ENCODE measurements at places on chromosomes 5 and 9.

- no peak for DNase-seq
These were observed 587.8 kb downstream of the PSAT1 start for GRCh38 chr9:78884611-78885150.

- DNase-seq, result no peak
These were observed 306.9 kb upstream of the ADAMTS16 start for GRCh38 chr5:4833104-4833738.

DNA sequence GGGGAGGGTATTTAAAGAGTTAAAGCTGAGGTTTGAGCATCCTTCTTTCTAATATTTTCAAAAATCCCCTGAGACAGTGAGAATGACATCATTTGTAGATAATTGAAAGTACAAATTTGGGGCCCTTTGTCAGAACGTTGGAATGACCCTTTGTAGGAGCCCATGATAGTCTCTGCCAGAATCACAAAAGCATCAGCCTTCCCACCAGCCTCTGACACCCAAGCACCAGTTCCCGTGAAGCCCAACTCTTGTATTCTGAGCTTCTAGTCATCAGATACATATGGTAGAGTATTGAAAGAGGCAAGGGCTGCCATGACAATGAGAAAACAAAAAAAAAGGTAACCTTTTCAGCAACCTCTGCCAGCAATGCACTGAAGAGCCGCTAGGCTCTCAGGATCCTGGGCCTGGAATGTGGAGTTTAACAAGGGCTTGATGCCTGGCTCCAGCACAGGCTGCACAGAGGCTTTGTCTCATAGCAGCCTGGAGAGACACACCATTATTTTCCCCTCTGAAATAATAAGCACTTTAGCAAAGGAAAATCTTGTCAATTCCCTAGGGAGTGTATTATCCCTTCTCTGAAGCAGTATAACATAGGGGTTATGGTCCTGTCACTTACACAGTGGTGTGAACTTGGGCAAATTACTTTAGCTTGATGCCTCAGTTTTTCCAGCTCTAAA is 114.4 kb downstream of the ZNF608 start:
- no peak for DNase-seq

- DNase-seq, result no peak
These were observed 74.5 kb downstream of the DOCK8 start for GRCh38 chr9:289121-289520.

DNA sequence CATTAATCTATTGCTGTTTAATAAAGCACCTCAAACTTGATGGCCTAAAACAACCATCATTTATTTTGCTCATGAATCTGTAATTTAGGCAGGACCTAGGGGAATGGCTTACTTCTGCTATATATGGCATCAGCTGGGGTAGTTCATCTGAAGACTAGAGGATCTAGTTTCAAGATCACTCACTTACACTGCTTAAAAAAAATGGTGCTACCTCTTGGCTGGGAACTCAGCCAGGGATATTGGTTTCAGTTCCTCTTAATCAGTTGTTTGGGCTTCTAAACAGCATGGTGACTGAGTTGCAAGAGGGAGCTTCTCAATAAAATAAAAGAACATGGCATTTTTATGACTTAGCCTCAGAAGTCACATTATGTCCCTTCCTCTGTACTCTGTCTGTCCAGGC is 142.0 kb downstream of the FAM114A2 start:
- no peak for DNase-seq

DNA sequence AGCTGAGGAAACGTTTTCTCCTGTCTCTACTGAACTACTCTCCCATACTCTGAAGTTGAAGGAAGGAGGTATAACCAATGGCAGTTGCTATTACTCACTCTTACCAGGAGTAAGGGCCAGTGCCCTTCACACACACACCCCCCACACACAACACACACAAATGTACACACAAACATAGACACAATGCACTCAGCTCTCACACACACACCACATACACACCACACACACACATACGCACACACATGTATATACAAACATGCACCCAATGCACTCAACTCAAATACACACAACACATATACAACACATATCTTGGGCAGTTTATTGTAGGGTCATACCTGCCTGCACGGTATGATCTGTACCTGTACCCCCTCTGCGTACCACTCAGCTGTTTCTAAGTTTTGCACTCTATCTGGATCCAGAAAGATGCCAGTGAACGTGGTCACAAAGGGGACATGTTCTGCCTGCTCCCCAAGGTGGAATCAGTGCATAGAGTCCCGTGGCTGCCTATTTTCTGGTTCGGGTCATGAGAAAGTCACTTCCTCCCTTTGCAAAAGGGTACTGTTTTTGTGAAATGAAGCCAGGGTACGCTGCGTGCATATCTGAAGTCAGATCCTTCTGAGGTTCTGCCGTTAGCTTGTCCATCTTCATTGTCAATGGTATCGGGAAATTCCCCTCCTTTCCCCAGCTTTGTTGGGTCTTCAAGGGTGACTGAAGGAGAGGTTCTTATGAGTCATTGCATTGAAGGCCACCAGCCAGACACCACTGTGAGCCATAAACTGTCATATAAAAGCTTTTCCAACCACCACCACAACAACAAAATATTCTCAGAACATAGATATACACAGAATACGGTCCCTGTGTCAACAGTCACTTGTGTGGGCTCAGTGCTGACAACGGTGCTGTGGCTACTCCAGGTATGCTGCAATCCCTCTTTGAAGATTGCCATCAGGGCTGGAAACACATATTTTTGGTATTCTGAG is 131.9 kb downstream of the UGCG start:
- DNase-seq, result no peak

GRCh38 chr5:168464214-168464613 is 22.1 kb upstream of the RARS1 start:
- DNase-seq, result no peak

DNA sequence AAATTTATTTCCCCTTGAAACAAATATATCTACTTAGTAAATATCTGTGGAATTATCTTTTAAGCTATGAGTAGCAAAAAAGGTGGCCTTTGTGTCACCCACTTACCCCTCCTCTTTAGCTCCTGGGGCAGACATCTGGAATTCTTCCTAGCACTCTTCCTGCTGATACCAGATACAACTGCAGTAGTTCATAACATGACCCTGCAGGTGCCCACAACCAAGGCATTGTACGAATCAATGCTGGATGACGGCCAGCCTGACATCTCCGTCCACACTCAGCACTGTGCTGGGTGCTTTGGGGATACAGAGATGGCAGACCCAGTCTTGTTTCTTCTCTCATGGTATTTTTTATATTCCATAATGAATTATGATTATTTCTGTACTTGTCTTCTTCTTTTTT is 152.3 kb downstream of the GOLPH3 start:
- no peak for DNase-seq

DNA sequence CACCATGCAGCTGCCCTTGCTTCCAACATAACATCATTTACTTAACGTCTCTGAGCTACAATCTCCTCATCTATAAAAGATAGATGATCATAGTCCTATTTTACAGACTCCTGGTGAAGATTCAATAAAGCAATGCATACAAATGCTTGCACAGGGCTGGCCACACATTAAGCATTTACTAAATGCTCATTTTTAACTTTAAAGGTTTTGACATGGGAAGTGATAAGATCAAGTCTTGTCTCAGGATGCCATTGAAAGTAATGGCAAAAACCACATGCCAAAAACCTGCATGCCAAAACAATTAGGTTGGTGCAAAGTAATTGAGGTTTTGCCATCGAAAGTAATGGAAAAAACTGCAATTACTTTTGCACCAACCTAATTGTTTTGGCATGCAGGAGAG is 181.2 kb upstream of the ADRA1B start:
- no peak for DNase-seq

- no peak for DNase-seq
These were observed 11.1 kb upstream of the TCF7 start for GRCh38 chr5:134103397-134103796.

DNA sequence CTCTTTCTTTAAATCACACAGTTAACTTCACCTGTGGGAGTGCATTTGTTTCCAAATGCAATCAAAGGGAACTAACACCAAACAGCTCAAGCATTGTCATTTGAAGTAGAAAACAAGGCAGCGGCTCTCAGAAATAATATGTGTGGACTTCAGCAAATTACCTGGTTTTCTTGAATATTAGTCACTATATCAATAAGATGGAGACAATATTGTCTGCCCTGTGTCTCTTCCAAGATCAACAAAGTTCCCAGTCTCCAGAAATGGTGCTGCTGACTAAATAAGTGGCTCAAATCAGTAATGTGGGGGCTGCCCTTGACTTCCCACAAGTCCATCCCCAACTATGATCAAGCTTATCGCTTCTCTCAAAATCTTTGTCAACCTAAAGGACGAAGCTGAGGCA is 53.1 kb upstream of the CEMIP2 start:
- no peak for DNase-seq

DNA sequence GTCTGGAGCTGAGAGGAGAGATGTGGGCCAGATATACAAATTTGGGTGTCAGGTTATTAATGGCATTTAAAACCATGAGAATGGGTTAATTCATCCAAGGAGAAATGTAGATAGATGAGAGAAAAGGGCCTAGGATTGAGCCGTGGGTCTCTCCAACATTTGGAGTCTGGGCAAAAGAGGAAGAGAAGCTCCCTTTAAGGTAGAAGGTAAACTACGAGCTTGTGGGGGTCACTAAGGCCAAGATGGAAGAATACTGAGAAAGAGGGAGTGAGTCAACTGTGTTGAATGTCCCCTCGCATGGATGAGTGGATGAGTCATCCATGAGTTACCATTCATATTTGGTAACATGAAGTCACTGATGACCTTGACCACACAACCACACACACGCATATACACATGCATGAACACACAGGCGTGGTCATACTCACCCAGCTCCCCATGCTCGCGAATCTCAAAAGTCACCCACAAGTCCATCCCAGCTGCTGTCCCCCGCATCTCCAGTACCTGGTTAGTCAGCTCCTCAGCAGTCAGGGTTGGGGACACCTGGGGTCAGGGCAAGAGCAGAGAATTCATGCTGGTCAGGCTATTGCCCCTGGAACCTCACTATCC is 6.8 kb upstream of the FCHSD1 start:
- DNase-seq, result no peak

DNA sequence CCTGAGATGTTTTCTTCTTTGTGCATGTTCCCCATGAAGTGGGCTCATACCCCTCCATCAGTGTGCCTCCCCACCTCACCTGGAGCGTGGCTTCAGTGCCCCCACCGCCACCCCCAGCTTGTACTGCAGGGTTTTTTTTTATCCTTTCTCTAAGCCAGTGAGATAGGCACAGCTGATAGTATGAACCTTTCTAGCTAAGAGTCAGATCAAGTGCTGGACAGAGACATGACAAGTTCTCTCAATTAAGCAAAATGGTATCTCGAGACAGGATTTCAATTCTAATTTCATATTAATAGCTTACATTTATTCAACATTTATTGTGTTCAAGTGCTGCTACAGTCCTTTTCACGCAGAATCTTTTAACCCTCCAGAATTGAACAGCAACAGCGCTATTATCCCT is 55.7 kb downstream of the NDFIP1 start:
- no peak for DNase-seq

DNA sequence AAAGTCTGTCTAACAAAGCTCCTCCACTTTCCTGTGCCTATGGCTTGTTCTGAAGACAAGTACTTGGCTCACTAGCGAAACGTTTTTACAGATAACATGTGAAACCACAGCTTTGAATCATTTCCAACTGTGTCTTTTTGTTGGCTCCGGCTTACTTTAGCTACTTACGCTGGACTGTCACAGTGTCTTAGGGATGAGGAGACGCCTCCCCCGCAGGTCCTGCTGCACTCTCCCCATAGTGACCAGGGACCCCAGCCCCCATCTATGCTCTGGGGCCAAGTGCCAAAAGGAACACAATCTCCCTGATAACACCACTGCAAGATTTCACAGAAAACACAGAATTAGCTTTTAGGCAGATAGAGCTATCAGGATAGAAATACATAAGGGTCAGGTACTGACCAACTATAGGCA is 219.1 kb downstream of the ADAMTS6 start:
- DNase-seq, result no peak

GRCh38 chr9:75666856-75667554 is 223.5 kb upstream of the PCSK5 start:
- DNase-seq, result no peak

DNA sequence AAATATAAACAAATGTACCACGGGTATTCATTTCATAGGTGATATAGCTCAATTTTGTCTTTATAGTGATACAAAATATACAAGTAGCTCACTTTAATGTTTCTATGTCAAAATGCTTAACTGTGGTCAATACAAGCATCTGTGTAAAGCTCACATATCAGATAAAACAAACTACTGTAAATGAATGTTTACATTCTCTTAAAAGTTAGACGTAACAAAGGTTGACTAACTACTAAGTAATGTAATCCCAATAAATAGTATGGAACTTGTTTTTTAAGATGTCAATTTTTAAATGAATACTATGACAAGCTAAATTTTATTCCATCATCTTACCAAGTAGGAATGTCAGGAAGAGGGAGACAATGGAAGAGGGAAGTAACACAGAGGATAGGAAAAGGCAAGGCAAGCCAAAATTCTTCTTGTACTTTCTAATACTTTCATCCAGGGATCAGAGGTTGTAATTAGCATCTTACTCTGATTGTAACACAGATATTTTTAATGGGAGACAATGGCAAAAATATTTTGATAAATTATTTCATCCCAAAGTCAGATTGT is 105.5 kb downstream of the STRBP start:
- no peak for DNase-seq

DNA sequence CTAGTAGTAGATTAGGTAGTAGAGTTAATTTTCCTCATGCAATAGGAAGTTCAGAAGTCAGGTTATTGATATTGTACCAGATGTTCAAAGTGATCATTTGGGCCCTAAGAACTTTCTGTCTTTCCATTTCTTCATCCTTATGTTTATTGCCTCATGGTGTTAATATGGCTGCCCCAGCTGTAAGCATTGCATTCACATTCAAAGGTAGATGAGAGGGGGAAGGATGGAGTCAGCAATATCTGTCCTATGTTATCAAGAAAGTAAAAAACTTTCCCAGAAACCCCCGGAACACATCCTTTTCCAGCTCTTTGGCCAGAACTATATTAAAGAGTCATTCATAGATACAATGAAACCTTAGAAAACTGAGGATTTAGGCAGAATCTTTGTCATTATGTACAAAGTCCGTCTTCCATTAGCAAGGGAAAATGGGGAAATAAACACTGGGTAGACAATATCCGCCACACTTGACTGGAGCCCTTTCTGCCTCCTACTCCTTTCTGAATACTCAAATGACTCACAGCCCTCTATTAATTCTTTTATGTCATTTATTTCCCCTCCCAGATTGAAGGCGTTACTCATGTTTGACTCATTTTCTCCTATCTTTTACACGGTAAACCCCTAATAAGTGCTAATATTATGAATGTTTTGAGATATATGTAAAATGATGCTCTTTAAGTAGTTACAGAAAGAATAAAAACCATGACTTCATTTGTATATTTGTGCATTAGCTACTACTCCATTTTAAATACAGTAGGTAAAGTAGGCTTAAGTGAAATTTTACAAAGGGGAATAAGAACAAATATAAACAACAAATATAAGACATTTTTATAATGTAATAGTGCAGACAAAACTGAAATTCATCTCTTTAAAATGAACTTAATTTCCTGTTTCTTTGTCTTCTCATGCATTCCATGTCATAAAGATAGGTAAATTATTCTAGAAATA is 127.6 kb downstream of the SLF1 start:
- no peak for DNase-seq

DNA sequence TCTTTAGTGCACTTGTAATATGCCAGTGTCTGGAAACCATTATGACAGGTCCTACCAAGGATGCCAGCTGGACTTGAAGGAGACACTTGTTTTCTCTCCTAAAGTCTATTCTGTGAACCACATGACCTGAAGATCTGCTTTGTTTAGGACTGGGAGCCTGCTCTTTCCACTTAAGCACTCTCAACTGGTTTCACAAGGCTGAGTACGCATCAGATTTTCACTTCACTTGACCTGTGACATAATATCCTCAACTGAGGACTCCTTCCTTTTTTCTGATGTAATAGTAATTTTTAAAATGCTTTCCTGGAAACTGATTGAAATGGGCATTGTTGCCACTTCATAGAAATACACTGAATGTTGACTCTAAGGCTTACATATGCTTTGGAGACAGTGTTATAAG is 52.2 kb downstream of the PDE8B start:
- DNase-seq, result no peak

All from HuH-7.5 (cell line).